IPS DF 6.9 (cell line): ENCODE measurements at places on chromosomes 6 and 20.

GRCh38 chr6:79536585-79536953 lies 661 bp downstream of the LCA5 start:
- no peak overlapping the region for H3K27ac ChIP-seq
- no peaks in the 10 kb centered on the region for H3K27me3 ChIP-seq
- DNase-seq = no peak
- no peaks in the 10 kb centered on the region for H3K36me3 ChIP-seq
- peak overlapping the region; percentile 90; the same call in 1 of the 2 replicates for H3K4me3 ChIP-seq

GRCh38 chr6:145688493-145688905 lies 46.8 kb downstream of the EPM2A start:
- H3K4me1 ChIP-seq = no peaks in the 10 kb centered on the region

DNA sequence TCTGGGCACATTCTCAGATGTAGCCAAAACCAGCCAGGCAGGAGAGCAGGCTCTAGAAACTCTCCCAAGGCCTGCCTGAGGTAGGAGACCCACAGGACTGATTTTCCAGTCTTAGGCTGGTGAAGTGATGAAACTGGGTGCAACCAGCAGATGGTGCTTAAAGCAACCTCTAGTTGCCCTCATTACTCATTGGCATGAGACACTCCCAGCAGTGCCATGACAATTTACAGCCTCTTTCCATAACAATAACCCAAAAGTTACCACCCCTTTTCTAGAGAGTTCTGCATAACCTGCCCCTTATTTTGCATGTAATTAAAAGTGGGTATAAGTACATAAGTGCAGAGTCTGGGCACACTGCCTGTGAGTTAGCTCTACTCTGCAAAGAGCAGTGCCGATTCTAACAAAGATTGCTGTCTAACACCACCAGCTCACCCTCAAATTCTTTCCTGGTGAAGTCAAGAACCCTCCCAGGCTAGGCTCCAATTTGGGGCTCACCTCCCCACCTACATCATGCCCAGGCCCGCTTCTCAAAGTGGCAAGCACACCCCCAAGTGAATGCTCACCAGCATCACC lies 14.4 kb upstream of the GPR6 start:
- H3K36me3 ChIP-seq = no peaks in the 10 kb centered on the region
- no peak overlapping the region for H3K27ac ChIP-seq
- DNase-seq = no peak

DNA sequence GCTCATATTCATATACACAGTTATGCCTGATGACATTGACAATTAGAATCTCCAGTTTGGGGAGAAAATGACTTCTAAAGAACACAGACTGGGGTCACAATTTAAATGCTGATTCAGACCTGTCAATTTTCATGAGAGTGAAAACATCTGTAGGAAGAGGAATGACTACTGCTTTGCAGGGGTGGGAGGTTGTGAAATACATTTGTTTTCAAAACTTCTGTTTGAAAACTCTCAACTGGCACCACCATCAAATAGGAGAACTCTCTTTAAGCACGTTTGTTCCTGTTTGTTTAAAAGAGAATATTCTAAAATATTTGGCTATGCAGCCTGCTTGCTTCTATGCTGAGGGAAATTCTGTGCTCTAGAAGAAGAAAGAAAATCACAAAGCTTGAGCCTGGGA lies 50.8 kb upstream of the ADGRF5 start:
- no peaks in the 10 kb centered on the region for H3K36me3 ChIP-seq
- H3K4me3 ChIP-seq = no peak overlapping the region
- DNase-seq = no peak
- H3K27me3 ChIP-seq = no peaks in the 10 kb centered on the region
- no peaks in the 10 kb centered on the region for H3K4me1 ChIP-seq

DNA sequence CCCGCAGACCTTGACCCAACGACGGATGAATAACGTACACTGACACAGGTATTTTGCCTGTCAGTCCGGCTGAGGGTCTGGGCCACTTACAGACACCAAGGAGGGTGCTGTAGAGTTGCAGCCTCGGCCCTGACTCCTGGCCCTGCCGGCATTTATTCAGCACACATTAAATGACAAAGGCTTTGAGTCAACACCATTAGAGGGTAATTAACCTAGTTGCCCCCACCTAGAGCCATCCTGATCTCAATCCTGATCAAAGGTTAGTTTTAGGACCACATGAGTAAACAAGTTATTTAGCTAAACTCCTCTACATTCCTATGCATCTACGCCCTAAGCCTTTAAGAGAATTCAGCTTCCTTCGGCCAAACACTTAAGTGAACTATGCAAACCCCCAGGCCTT lies 11.9 kb upstream of the PM20D2 start:
- no peak overlapping the region for H3K4me3 ChIP-seq
- H3K4me1 ChIP-seq = no peaks in the 10 kb centered on the region
- H3K36me3 ChIP-seq = no peaks in the 10 kb centered on the region
- no peak overlapping the region for H3K27ac ChIP-seq
- DNase-seq = no peak
